ENCODE measurements at places on chromosomes 16 and 17.

GRCh38 chr17:61684172-61684571 is 93.2 kb upstream of the NACA2 start:
- DNase-seq = no peak

DNA sequence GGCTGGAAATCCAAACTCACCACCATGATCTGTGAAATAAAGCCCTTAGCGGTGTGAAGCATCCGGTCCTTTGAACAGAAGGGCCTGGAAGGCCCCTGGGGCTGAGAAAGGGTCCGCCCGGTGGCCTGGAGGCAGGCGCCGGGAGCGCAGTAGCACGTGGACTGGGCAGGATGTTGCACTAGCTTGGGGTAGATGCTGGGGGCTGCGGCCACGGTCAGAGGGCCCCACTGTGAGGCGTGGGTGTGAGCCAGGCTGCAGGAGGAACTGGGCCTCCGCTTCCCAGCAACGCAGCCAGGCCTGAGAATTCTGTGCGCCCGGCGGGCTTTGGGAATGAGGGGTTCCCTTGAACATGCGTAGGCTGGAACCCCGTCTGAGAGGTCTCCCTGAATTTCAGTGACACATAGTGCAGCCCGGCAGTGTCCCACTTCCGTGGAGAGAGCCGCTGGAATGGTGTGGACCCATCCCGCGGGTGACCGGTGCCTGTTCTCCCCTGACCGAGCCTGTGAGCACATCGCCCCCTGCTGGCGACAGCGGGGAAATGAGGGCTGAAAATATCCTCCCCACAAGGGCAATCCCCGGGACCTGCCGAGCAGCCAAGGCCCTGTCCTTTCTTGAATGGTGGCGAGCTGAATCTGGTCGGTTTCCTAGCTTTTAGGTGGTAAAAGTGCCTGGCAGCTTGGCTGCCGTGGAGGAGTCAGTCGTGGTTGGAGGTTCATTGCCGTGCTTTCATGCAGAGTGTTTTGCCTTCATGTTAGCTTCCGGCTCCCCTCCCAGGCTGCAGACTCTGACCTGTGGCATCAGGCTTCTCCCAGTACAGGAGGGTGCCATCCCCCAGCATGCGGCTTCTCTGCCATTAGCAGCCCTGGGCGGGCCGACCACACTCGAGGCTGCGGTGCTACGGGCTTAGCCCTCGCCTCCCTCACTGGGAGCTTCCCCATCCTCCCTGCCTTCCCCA is 43.8 kb downstream of the DNAJA2 start:
- peak; percentile 41 for DNase-seq

GRCh38 chr17:49509588-49509917 is 14.5 kb downstream of the NGFR start:
- DNase-seq = no peak

DNA sequence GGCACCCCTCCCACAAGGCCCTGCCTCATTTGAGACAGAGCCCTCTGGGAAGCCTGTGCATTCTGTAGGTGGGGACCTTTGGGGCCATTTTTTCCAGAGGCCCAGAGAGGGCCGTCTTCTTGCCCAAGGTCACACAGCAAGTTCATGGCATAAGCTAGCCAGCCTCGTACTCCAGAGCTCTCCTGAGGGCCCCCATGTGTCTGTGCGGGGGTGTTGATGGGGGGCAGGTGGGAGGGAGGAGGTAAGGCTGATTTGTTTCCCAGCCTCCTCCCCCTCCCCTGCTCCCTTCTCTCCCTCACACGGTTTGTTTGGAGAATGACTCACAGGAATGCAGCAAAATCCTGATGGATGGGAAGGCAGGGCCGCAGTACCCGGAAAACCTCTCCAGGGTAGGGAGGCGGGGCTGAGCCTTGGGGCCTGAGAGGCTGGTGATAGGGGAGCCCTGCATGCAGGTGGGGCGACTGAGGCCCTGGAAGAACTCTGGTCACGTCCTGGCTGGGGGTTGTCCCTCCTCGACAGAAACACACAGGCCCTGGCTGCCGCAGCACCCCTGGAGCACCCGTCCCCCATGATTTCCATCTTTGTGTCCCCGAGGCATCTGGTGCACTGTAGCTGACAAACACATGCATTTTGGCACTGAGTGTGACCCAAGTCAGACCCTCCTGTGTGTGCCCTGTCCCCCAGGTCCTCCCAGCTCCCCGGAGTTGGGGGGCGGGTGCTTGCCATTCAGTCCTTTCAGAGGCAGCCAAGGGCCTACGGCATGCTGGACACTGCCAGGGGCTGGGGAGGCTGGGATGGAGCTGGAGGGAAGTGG is 29.7 kb downstream of the RAI1 start:
- no peak for DNase-seq

DNA sequence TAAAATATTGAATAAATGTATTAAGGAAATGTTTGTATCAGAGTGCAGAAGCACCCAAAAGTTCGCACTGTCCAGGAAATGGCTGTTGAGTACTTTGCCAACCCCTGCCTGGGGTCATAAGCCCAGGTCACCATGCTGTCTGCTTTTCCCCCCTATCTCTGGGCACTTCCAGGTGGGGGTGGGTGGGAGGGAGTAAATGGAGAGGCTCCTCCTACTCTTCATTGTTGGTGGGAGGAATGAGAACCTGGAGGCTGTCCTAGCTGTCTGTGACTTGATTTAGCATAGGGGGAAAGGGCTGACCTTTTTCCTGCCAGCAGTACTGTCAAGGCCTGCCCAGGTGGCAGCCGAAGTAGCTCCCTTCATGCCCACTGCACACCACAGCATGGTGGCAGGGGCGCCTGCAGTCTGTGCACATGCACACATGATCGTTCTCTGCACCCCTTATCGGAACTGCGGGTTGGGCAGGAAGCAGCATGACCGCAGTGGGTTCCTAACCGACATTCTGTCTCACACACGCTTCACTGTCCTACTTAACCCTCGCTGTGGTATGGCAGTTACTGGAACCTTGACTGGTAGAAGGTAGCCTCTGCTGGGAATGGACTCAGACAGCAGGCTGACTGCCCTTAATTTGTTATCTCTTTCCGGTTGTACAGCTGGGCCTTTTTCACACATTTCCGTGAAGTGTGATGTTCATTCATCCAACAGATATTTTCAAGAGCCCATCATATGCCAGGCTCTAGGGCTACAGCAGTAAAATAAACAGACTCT is 41.5 kb downstream of the LDHD start:
- DNase-seq = peak; percentile 72

DNA sequence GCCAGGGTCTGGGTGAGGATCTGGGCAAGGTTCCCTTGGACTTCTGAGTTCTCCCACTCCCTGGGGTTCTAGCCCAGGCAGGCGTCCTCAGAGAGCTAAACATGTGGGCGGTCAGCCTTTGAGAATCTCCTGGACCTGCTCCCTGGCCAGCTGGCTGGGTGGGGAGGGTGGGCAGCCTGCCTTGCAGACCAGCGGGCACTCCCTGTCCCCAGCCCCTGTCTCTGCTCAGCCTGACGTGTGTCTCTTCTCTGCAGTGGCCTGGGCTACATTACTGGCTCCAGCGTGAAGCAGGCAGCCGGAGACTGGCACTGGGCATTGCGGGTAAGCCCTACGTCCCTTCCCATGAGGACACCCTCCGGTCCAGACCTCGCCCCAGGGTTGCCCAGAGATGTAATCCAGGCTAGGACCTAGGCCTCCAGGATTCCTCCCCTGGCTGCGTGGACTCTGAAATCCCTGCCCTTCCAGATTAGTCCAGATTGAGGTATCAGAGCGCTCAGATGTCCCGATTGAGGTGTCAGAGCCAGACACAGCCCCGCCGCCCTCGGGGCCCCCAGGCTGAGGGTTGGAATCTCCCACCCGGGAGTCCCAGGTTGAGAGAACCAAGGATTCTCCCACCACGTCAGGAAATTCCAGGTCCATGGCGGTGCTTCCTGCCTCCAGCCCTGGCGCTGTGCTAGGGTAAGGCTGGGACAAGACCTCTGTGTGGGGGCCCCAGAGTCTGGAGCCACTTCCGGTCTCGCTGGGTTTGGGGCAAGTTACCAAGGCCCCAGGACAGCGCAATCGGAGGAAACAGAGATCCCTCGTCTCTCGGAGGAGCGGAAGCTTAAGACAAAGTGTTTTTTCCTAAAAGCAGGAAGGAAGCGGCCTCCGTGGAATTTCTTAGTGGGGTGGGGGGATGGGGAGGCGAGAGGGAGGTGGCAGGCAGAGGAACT is 24.1 kb downstream of the MYBBP1A start:
- no peak for DNase-seq

GRCh38 chr17:51050291-51051033 is 70.2 kb downstream of the SPAG9 start:
- no peak for DNase-seq

DNA sequence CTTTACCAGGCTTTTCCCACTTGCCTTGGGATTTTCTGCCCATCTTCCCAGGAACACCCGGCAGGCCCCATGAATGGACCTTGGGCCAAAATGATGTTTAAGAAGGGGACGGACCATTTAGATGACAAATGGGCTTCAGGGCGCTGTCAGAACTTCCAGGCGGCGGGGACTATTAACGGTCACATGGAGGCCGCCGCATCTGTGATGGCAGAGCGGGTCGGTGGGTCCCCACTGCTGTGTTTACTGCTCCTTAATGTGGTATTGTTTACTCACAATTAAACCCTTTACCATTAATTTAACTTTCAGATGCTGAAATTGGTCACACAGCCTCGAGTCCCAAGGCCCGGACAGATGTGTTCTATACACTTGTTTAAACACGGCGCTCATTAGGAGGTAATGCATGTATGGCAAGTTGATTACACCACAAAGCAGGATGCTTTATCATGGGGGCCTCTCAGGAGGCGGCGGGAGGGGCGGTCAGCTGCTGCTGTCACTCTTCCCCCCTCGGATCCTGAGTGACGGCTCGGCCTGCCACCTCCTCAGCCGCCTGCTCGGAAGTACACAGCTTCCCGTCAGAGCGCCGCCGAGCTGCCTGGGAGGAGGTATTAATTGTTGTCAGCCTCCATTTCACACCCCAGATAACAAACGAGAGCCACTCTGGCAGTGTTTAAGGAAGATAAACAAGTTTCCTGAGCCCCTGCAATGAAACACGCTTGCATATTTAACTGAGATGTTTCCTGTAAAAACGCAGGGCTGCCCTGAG is 83.9 kb upstream of the IRX3 start:
- DNase-seq = no peak

DNA sequence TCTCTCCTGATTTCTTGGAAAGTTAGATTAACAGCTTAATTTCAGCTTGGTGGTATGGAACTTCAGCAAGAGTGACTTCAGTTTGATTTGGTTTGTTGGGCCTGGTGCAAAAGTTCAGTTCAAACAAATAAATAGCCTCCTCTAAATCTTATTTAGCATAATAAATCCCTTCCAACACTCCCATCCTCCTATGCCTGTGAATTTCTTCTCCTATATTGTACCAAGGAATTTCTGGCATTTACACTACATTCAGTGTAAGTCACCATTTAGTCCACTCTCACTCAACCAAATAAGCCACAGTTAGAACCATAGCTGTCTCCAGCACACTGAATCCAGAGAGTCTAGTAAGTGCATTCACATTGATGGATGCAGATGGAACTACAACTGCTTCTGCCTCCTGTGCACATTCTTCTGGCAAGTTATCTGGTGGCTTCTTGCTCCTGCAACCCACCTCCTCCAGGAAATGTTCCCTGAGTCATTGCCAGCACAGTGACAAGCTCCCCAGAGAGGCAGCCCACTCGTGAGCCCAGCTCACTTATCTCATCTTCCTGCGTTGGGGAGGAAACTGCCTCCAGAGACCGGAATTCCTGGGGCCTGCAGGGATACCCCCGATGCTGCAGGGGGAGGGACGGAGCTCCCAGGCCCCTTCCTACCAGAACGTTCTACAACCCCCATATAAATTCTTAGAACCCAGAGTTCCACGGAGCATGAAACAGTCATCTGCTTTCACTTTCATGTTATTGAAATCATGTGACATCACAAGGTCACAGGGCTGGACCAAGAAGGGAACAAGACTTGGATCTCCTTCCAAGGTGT is 318.3 kb downstream of the PHKB start:
- no peak for DNase-seq

DNA sequence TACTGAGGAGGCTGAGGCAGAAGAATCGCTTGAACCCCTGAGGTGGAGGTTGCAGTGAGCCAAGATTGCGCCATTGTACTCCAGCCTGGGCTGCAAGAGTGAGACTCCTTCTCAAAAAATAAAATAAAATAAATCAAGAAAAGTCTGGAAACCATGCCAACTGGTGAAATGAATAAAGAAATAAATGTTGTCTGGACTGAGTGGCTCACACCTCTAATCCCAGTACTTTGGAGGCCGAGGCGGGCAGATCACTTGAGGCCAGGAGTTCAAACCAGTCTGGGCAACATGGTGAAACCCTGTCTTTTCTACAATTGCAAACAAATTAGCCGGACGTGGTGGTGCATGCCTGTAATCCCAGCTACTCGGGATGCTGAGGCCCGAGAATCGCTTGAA is 744 bp upstream of the LRRC37A3 start:
- no peak for DNase-seq

- DNase-seq = no peak
These were observed 85.9 kb upstream of the FOXF1 start for GRCh38 chr16:86424398-86424797.

DNA sequence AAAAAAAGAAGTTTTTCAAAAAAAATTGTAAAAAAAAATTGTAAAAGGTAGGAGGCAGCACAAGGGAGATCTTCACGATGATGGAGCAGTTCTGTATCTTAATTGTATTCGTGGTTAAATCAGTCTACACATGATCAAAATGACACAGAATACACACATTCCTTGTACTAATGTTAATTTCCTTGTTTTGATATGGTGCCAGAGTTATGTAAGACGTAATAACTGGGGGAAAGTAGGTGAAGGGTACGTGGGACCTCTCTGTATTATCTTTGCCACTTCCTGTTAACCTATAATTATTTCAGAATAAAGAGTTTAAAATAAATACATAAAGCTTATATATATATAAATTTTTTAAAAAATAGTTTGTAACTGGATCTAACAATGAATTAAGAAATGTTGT is 36.8 kb downstream of the HELZ start:
- DNase-seq = no peak

- no peak for DNase-seq
These were observed 17.1 kb downstream of the PHB1 start for GRCh38 chr17:49397586-49397985.

GRCh38 chr17:42525221-42525620 is 10.8 kb upstream of the NAGLU start:
- no peak for DNase-seq

DNA sequence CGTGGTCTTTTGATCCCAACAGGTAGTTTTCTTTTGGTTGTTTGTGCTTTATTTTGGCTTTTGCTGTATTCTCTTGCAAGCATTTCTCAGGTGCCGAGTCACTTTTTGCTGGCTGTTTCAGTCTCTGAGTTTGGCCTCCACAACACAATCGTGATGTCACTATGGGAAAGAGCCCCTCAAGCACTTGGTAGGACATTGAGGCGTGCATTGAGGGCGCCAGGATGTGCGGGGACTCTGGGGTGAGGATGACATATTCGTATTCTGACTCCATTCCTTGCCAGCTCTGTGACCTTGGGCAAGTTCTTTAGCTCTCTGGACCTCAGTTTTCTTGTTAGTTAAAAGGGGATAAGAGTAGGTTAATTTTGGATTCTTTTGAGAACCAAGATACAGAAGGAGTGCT is 13.0 kb downstream of the KSR1 start:
- no peak for DNase-seq

GRCh38 chr17:72812823-72813222 is 279.7 kb downstream of the SLC39A11 start:
- no peak for DNase-seq

GRCh38 chr17:20184977-20185619 is 175.9 kb downstream of the SPECC1 start:
- DNase-seq = no peak

Measured in T follicular helper cell (primary cell).